H54 (cell line): ENCODE measurements at places on chromosomes 1 and 21.
A peak's percentile ranks its signal among the peaks of the same experiment; 100 is the strongest.

DNA sequence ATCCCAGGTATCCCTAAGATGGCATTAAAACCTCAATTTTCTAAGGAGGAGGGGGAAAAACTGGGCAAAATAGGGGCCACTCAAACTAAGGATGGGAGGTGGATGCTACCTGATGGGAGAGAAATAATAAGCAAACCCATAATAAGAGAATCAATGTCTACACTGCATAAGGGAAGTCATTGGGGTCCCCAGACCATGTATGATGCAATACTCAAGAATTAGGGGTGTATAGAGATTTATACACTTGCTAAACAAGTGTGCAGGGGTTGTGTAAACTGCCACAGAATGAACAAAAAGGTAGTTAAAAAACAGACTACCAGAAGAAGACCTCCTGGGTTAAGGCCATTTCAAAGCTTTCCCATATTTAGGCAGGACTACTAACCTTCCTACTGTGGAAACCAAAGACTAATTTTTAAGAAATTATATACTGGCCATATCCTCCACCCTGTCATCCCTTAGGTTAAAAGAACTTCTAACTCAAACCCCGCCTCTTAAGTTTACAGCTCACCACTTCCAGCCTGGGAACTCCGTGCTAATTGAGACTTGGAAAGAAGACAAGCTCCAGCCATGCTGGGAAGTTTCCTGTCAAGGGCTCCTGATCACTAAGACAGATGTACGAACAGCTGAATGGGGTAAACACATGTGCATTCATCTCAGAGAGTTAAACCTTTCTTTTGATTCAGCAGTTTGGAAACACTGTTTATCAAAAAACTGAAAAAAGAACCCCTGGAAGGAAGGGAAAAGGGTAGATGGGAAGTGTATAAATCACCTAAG, 64.4 kb upstream of the TLR5 start:
- DNase-seq = no peak

DNA sequence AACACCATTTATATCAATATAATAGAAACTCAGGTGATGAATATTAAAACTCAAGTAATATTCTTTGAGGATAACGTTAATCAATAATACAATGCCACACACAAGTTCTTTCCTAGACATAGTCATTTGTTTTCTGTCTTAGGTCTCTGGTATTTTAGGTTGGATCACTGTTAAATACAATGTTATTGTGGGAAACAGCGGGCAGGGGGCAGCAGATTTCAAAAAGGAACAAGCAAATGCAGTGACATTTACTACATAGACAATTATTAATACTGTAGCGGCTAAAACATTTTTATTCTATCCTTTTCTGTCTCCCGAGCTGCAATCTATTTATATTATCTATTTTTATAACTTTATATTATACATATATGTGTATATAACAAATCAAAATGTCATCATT, 186.4 kb upstream of the ZNHIT6 start:
- no peak for DNase-seq

GRCh38 chr1:167196166-167196565, 24.5 kb upstream of the POU2F1 start:
- no peak for DNase-seq

DNA sequence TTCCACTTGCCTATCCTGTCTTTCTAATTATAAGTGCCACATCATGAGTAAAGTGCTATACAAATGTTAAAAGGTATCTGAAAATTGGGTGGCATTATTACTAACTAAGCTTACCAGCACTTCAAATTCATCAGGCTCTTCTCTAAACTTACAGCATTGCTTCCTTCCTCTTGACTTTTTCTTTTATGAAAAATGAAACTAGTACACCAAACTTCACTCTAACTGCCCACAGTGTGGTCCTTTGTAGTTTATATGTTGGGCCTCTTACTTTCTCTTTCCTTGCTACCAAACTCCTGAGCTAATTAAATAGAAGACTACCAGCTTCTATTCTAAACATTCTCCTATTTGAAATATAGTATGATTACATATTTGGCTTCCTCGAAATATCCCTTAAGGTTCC, 81.8 kb downstream of the NOTCH2 start:
- no peak for DNase-seq

DNA sequence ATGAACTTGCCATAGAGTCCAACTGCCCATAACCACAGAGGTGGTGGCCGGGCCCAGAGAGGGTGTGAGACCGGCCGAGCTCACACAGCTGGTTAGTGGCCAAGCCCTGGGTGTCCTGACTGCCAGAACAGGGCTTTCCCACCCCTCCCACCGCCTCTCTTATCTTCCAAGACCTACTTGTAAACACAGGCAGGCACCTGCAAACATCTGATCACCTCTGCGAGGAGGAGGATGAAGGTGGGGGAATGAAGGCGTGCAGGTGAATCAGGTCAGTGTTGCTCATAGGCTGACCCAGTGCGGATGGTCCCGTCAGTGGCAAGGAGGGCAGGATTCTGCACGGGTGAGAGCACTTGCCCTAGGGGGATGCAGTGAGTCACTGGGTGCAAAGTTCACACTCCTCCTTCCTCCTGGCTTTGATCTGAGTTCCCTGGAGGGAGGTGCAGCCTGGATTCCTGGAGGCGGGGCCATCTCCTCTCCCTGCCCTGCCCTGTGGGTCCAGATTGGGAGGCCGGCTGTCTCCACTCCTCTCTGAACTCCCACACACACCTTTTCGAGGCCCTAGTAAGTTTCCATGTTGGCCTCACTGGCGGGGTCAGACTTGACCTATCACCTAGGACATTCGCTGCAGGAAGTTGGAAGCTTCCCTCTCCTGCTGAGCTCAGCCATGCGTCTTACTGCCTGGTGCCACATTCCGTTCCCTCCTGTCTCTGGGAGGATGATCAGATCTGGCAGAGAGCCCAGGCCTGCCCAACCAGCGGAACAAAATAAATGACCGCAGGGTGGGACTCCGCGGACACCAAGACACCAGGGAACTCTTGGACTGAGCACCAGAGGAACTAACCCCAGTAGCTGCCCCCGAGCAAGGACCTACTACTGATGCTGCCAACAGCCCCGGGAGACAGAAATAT, 7.3 kb downstream of the UQCRHL start:
- DNase-seq = peak; percentile 47

DNA sequence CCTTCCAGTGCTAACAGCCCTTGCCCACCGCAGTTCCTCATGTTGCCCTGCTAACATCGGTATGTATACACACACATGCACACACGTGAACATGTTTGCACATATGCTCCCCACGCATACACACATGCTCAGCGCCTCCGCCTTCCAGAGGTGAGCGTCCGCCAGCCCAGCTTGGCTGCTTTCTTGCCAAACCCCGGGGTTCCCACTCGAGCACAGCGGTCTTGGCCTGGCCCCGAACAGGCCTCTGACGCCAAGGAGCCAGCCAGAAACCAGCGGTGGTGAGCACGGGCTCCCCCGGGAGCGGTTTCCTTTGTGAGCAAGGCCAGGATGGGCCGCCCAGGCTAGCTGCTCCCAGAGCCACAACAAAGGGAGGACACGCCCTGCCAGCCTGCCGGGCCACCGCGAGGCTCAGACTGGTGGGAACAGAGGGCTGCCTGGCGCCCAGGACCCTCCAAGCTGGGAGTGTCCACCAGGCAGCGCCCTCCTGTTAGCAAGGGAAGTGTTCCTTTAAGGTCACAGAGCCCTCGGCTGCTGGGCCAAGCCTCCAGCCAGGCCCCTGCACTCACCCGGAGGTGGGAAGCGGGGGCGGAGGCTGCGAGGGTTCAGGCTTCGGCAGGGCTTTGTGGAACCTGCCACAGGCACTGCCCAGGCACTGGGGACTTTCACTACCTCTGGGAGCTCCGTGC, 65.4 kb downstream of the ALPL start:
- no peak for DNase-seq

DNA sequence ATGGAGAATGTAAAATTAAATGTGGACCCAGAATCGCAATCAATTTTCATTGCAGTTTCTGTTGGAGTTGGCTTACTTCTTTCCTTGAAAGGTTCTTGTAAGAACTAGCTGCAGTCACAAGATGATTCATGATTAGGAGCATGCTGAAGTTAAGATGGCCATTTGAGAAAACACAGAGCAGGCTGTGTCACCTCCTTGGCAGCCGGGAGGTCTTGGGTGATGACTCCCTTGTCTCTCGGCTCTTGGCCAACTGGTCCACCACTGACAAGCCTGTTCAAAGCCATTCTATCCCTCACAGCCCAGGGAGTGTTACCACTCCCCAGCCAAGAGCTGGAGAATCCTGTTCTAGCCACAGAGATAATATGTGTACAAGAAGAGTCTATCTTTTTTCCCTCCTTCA, 40.6 kb downstream of the OPTC start:
- DNase-seq = peak; percentile 88

DNA sequence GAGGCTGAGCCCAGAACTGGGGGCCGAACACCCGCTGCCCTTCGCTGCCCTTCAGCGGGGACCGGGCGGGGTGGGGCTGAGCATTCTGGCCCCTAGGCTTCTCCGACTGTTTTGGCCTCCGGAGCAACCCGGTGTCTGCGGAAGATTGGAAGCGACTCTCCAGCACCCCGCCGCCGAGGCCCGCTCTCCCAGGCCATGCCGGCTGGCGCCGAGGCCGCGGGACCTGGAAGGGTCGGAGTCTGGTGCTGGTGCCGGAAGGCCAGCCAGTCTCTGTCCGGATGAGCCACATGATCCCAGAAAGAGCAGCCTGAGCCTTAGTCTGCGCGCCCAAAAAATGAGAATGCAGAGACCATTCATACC, 272.0 kb downstream of the FOXD2 start:
- DNase-seq = no peak

DNA sequence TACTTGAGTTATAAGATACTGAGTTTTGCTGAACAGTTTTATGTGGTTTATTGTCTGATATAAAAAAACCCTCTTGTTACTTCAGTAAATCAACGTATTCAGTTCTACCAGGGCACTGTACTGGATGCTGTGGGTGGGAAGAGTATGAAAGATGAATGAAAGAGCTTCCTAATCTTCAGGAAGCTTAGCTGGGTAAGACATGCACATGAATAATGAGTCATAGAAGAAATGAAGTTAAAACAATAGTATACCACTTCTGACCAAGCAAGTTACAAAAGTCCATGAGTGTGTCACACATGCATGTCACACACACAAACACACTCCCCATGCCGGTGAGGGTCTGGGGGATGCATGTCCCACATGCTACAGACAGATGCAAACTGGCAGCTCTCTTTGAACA, 105.9 kb downstream of the SIPA1L2 start:
- no peak for DNase-seq

GRCh38 chr1:91777196-91777595, 108.8 kb downstream of the TGFBR3 start:
- no peak for DNase-seq

GRCh38 chr1:176206006-176206960, 803 bp downstream of the COP1 start:
- peak; percentile 22 for DNase-seq

GRCh38 chr1:163063610-163064009, 5.6 kb upstream of the RGS4 start:
- DNase-seq = no peak

- no peak for DNase-seq
These were observed 40.6 kb upstream of the DUSP10 start for GRCh38 chr1:221782477-221782876.

DNA sequence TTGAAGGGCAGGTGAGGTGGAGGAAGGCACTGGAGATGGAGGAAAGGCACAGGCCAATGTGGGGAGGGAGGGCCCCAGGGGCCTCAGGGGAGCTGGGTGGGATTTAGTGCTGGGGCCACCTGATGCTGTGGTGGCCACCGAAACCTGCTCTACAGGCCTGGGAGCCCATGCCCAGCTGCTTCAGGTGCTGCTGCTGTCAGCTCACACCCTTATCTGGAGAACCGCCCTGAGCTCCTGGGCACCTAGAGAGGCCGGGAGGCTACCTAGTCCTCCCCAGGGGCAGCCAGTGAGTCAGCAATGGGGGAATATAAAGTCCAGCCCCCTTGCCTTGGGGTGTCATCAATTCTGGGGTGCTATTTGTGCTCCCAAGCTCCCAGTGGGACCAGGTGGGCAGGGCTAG, 12.2 kb downstream of the FAM131C start:
- no peak for DNase-seq

- DNase-seq = peak; percentile 65
These were observed 27.2 kb upstream of the FOXE3 start for GRCh38 chr1:47388891-47389238.

DNA sequence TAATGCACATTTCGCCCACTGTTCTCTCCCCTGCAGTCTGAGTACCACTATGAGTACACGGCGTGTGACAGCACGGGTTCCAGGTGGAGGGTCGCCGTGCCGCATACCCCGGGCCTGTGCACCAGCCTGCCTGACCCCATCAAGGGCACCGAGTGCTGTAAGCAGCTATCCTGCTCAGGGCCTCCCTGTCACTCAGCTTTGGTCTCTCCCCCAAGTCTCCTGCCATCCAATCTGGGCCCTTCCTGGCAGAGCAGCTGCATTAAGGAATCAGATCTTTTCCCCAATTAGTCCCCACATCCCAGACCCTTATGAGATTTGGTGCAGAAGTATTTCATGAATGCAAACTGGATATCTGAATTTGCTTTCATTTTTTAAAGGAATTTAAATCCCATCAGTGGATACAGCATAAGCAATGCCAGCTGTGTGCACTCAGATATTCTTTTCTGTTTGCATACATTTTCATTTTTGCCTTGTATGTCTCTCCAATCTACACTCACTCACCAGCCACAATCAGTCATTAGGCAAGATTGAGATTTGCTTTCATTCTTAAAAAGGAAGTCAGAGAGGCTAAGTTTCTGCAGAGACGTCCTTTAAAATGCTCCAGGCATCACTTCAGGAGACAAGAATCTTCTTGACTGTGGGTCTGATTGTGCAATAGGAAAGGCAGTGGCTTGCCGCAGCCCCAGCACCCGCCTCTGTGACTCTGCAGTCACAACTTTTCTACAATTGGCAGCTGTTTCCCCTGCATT, 48.1 kb downstream of the ELAPOR1 start:
- peak; percentile 23 for DNase-seq

DNA sequence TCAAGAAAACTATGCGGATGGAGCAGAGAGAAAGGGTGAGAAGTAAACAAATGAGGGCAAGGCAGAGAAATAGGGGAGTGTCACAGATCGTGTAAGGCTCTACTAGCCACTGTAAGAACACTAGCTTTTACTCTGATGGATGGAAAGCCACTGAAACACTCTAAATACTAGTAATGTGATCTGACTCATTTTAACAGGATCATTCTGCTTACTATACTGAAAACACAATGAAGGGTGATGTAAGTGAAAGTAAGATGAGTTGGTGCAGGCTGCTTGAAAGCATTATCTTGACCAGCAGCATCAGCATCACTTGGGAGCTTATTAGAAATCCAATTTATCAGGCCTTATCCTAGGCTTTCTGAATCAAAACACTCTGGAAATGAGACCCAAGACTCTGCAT, 32.7 kb downstream of the TUT4 start:
- no peak for DNase-seq

- DNase-seq = peak; percentile 18
These were observed 80.7 kb downstream of the NID1 start for GRCh38 chr1:235984041-235984825.
